ENCODE measurements at places on chromosomes 5 and 9.
A peak's percentile ranks its signal among the peaks of the same experiment; 100 is the strongest.

- DNase-seq = no peak
Measured at GRCh38 chr9:73006986-73007385, 54.1 kb upstream of the ALDH1A1 start.

- DNase-seq = no peak
Measured at GRCh38 chr9:4110562-4110961, 189.3 kb downstream of the GLIS3 start.

DNA sequence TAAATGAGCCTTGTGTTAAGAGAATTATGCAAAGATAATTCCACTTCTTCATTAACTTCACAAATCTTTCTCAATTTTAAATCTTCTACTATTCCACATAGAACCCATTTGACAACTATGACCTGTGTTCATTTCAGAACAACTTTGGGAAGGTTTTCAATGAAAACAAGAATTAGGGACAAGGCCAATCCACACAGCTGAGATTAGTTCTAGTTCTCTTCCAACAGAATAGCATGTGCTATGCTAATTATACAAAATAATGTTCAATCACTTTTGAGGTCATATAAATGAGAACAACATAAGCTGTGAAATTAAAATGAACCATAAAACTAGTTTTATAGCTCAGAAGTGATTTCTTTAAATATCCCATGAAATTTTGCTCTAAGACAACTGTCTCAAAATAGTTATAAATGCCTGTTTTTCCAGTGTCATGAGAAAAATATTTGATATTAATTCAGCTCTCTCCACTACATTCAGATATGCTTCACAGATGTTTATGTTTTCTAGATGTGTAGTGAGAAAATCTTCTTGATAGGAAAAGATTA, 7.2 kb upstream of the LHFPL2 start:
- DNase-seq = no peak

DNA sequence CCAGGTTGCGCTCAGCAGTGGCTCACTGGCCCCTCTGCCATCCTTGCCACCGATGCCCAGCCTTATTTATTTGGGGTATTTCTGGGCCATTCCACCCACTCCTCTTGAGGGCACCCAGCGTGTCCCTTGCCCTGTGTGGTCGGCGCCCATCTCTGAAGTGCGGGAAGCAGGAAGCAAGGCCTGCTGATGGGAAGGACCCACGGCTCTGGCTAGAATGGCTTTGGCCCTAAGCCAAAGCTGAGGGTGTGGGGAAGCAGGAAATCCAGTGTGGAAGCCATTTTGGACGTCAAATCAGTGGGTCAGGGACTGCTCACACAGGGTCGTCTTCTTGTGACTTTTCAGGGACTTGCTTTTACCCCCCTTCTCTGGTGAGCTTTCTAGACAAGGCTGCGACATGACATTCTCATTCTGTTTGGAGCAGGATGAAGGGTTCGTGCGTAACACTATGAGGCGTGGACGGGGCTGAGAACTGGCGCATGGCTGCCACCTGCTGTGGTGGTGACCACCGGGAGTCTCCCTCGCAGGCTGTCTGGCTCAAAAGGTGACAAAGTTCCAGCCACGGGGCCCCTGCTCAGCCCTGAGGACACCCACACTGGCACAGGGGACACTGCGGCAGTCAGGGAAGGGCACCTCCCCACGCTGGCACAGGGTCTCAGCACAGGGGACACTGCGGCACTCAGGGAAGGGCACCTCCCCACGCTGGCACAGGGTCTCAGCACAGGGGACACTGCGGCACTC, 50.7 kb upstream of the NKD2 start:
- no peak for DNase-seq

DNA sequence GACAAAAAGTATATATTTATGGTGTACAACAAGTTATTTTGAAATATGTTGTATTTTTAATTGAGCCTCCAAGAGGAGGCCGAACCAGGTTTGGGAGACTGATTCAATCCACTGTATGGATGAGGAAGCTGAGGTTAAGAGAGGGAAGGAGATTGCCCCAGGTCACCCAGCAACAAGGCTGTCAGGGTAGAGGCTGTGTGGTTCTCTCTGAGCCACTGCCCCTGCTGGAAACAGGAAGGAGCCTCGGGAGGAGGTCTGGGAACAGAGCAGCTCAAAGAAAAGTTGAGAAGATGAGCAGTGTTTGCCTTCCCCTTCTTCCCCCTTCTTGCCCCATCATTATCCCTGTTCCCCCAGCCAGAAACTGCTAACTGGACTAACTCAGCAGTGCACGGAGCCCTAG, 6.6 kb upstream of the FAT2 start:
- no peak for DNase-seq

- DNase-seq = no peak
Measured at GRCh38 chr5:163912046-163912445, 406.6 kb downstream of the MAT2B start.

GRCh38 chr9:135701067-135701958, 672 bp upstream of the KCNT1 start:
- DNase-seq = no peak

DNA sequence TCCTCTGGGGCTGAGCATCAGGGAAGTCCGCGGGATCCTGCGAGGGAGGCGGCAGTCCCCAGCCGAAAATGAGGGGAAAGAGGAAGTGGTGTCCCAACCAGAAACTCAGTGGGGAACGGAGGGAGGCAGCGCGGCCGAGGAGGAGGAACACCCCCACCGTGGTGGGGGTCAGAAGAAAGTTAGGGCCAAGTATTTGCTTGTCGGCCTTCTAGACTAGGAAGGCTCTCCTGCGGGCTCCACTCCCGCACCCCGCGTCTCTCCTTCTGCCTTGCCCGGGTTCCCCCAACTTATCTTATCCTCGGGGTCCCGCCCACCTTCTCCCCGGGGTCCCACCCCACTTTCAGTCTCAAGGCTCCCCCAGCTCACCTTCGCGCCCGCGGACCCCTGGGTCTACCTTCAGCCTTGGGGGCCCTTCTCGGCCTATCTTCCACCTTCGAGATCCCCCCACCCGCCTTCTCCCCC, 557 bp upstream of the PHF2 start:
- peak; percentile 51 for DNase-seq

GRCh38 chr5:83107692-83108420, 30.5 kb downstream of the XRCC4 start:
- no peak for DNase-seq

- DNase-seq = no peak
Measured at GRCh38 chr5:154334406-154335064, 111.3 kb upstream of the SAP30L start.

- no peak for DNase-seq
Measured at GRCh38 chr5:169022718-169023117, 278.2 kb downstream of the SLIT3 start.

GRCh38 chr5:150180241-150181026, 9.4 kb upstream of the SLC6A7 start:
- no peak for DNase-seq

GRCh38 chr5:171969288-171969880, 37.1 kb downstream of the FBXW11 start:
- DNase-seq = no peak

- DNase-seq = no peak
Measured at GRCh38 chr5:140025736-140026135, 17.4 kb downstream of the NRG2 start.

DNA sequence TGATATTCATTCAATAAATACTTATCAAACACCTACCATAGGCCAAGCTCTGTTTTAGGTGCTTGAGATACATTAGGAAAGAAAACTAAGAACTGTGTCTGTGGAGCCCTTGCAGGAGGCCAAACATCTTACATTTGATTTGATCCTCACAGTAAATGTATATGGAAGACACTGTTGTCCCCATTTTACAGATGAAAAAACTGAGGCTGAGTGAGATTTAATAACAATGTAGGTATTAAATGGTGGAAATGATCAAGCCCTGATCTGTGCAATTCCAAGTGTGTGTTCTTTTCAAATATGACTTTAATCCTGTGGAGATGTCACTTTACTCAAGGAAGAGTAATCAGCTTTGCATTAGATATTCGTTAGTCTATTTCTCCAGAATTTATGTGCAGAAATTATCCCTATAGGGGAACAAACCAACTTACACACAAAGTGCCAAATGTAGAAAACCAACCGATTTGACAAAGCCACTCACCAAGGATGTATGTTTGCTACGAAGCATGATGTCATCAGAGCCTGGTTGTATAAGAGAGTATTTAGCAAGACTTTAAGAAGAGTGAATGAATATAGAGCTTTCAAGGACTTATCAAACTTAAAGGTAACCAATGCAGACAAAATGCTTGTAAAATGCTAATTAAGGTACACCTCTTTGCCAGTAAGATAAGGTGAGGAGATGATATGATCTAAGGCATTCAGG, 153.9 kb upstream of the NFIB start:
- no peak for DNase-seq

DNA sequence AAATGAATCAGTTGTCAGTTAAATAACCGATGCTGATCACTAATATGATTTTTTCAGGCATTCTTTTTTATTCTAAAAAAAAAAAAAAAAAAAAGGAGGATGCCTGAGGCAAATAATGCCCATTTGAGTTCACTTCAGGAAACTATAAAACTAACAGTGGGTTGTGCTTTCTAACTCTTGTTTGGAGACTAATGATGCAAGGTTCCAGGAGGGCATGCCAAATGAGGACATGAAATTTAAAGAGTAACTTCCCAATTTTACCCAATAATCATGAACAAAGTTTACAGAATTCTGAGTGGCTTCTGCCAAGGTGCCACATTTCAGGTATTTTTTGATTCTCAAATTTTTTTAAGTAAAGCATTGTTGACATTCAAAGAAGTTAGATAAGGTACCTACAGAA, 41.0 kb downstream of the CEP120 start:
- DNase-seq = no peak

- no peak for DNase-seq
Measured at GRCh38 chr9:134223591-134224122, 59.3 kb upstream of the RNU6ATAC start.

DNA sequence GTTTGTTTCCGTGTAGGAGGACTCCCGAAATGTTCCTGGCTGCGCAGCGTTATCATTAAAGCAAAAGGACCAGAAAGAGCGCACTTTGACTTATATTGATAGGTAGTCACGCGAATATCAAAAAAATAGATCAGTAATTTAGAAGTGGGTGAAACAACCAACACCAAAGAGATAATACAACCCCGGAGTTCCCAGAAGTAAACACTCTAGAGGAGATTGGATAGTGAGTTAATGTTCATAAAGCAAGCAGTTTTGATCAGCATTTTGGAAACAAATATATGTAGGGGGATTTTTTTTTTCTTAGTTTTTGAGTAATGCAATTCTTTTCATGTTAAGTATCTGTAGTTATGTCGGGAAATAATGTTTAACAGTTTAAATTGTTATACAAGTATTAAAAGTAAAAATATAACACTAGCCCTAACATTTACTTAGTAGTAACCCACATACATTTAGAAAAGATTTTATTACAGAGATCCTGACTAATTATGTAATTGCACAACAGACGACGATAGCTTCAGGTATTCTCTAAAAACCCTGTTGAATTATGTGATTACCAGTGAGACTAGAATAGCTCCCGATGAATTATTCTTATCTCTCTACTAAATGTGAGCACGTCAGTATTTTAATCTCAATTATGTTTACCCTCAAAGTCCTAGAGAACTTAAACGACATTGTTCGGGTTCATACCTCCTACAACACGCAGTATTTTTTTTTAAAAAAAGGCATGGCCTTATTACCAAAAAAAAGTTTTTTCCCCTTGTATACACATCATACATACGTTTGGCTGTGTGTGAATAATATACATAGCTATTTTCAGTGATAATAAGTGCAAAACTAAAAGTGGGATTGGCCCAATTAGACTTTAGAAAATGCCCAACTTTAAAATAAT, 9.4 kb upstream of the NFIB start:
- no peak for DNase-seq

DNA sequence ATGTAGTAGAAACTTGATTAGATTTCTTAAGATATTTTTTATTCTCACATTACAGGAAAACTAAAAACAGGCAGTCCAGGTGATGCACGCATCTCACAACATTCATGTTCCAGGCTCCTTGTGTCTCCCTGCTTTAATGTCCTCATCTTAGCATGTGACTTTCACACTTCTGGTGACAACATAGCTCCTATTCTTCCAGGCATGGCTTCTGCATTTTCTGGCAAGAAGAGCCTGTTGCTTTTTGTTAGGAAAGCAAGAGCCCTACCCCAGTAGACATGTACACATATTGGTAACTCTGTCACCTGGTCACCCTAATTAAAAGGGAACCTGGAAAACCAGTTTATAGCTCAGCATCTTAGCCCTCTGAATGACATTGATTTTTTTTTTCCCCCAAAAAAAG, 92.5 kb downstream of the PPIC start:
- no peak for DNase-seq

DNA sequence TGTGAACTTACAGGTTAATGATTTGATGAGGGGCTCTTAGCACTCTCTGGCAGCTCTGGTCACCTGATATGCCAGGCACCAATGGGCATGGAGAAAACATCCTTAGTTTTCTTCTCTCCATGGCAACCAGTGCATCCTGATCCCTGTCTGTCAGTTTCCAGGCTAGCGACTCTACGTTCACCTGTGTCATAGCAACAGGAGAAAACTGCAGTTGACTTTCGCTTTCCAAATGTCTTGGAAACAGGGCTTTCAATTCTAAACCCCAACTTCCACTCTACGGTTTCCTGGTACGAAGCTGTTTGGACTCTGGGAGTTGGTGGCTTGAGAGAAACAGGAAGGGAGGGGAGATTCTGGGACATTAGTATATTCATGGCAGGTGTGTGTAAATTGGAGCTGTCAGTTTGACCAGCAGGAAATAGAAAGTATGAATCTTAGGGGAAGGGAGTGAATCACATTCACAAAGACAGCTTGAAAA, 74.4 kb downstream of the SLC28A3 start:
- no peak for DNase-seq

GRCh38 chr5:35902046-35902672, 36.3 kb downstream of the CAPSL start:
- DNase-seq = no peak

GRCh38 chr5:107672211-107673038, 1.7 kb upstream of the EFNA5 start:
- no peak for DNase-seq

DNA sequence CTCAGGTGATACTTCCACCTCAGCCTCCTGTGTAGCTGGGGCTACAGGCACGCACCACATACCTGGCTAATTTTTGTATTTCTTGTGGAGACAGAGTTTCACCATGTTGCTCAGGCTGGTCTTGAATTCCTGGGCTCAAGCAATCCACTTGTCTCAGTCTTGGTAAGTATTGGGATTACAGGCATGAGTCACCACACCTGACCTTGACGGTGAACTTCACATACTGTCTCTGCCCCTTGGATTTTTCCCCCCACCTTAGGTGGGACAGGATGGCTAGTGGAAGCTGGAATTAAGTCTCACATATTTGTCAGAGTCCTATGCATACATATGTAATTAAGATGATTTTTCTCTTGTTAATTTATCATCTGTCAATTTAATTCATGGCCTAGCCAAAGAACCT, 20.9 kb upstream of the RFK start:
- DNase-seq = no peak

- no peak for DNase-seq
Measured at GRCh38 chr5:167947306-167947705, 344.1 kb upstream of the WWC1 start.

DNA sequence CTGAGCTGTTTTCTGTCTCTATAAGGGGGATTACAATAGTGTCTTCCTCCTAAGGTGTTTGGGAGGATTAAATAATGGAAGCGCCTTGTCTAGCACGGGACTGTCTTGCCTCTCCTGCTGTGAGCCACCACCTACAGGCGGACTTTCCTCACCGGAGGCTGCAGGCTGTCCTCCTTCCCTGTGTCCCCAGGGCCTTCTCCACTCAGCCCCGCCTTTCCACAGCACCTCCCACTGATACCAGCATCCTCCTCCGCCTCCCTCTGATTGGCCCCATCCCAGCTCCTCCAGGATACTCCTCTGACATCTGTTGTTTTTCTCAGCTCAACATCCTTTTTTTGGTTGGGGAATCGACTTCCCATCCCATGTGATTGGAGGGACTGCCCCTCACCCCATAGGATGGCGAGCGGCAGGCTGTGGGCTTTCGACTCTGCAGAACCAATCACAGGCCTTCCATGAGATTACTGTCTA, 851 bp upstream of the ZDHHC12 start:
- no peak for DNase-seq

Data from activated CD8-positive, alpha-beta memory T cell treated with anti-CD3 and anti-CD28 coated beads for 1 hour (primary cell).